ENCODE measurements at places on chromosomes 11 and 22. TPM values are rescaled to one million over a fixed set of nuclear protein-coding genes. Genes with fewer than 3 reads are reported as not detected.

- no peak for DNase-seq
These were observed 971.4 kb downstream of the BRD1 start for GRCh38 chr22:48856308-48856615.

DNA sequence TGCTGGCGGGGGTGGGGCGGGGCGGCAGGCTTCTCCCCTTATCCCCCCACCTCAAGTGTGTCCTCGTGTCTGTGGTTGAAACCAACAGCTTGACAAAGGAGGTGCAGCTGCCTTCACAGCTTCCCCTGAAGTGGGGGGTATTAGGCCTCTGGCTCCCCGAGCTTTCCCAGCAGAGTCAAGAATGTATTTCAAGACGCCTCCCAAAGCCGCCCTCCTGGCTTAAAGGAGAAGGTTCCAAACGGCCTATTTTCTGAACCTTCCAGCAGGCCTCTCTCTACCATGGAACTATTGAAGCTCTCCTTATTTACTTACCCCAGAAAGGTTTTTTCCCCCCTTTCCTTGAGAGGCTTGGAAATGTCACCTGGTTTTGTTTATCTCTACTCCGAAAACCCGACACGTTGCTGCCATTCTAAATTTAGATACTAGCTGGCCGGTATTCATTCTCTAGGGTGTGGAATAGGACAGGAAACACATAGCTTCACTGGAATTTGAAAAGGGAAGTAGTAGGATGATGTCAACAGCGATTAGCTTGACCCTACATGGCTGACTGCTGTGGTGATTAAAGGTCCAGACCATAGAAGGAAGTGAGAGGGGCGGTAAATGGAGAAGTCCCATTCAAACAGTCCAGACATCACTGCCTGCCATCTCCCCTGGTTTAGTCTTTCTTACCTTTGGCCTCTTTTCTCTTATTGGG is 671 bp upstream of the PICALM start:
- peak; percentile 96 for DNase-seq

GRCh38 chr22:24205438-24206195 is 24.3 kb downstream of the SUSD2 start:
- DNase-seq = no peak

DNA sequence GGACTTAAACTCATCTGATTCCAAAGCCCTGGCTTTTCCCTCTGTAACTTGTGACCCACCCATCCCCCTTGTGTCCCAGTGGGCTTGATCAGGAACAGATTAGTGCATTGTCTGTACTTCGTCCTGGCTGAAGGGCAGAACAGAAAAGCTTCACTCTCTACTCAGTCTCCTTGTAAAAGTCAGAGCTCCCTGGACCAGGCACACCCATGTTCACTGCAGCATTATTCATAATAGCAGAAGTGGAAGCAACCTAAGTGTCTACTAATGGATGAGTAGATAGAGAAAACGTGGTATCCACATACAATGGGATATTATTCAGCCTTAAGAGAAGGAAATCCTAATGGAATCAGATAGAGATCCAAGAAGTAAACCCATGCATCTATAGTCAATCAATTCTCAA is 20.7 kb downstream of the DRD2 start:
- DNase-seq = no peak

The UPK3A gene
- total RNA-seq = not detected

The PKP3 gene
- 0.84 TPM for total RNA-seq

The MAPK1 gene
- total RNA-seq = 35.4 TPM

- DNase-seq = peak; percentile 46
These were observed 47.6 kb upstream of the NAV2 start for GRCh38 chr11:19664886-19665548.

GRCh38 chr11:57547854-57548377 is 10.5 kb downstream of the SMTNL1 start:
- no peak for DNase-seq

DNA sequence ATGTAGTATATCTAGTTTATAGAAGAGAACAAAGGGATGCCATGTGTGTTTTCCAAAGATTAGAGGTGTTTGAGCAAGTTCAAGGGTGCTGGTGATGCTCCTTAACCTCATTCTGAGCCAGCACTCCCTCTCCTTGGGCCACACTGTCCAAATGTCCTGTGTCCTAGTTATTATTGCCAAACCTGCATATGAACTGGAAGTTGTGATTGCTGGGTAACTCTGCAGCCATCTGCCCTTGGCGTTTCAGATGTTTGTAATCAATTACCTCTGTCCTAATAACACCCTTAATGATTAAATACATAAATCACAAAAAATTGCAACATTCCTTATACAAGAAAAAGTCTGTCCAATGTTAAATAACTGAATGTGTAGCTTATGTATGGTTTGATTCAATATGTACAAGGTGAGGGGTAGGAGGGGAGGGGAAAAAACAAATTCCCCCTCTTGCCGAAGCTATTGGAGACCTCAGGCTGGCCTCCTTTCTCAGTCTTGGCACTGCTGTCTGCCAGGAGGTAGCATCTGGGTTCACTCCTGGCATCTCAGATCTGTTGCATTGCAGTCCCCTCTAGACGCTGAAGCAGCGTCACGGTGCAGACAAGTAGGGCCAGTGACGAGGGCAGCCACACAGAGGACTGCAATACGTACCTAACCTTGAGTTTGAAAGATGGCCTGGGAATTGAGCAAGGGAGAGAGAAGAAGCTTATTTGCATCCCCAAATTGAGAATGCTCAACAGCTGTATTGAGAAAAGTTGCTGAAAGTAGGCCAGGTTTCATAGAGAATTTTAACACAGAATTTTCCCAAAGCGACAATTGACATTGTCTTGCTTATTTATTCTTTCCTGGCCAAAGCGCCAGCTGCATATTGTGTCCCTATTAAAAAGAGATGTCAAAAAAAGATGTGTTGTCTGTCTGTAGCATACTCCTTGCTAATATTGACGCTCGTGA is 89.6 kb upstream of the ARHGAP32 start:
- no peak for DNase-seq

The RAB39A gene
- total RNA-seq = 1.1 TPM

DNA sequence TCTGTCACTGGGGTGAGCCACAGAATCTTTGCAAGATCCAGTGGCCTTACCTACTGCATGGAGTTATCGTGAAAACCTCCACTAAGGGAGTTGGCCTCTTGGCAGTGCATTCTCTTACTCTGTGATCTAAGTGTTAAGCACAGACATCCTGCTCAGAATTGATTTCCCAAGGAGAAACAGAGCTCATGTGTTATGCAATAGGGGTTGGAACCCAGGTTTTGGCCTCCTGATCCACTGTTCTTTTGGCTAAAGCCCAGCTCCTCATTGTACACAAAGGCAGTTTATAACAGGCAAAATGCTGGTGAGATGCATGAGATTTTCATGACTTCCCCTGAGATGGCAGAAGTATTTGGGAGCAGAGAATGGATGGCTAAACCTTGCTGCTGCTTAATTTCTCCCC is 11.8 kb downstream of the DTX4 start:
- DNase-seq = no peak
